ENCODE measurements at places on chromosomes 11 and 22.

DNA sequence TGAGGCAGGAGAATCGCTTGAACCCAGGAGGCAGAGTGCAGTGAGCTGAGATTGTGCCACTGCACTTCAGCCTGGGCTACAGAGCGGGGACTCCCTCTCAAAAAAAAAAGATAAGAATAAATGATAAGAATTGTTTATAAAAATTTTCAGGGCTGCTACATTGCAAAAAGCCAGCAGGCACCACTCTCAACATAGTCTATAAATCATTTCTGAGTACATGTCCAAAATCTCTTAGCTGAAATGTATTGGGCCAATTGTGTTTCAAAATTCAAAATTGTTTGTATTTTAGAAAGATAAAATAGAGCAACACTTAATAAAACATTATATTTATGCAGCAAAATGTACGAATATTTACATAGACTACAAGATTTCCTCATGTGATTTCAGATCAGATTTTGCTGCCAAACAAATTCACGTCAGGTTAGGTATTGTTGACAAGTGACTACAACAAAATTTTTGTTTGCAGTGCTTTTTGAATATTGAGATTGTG, 13.9 kb downstream of the PGR start:
- DNase-seq: no peak

- DNase-seq: no peak
These were observed 1.6 kb downstream of the IFITM10 start for GRCh38 chr11:1748636-1749394.

DNA sequence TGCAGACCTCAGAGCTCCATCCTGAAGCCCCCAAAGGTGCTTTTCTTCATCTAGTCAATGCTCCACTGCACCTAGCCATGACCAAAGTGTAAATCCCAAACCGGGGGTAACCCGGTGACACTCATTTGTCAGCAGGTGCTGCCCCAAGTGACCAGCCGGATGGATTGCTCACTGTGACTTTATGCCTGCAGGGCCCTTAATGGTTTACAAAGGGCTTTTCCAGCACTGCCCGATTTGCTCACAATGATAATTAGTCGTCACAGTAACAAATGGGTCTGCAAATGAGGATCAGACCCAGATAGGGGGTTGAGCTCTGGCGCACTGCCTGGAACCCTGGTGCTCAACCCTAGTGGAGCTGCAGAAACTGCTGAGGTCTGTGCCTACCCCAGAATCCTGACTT, 45.7 kb upstream of the CD5 start:
- DNase-seq: no peak

DNA sequence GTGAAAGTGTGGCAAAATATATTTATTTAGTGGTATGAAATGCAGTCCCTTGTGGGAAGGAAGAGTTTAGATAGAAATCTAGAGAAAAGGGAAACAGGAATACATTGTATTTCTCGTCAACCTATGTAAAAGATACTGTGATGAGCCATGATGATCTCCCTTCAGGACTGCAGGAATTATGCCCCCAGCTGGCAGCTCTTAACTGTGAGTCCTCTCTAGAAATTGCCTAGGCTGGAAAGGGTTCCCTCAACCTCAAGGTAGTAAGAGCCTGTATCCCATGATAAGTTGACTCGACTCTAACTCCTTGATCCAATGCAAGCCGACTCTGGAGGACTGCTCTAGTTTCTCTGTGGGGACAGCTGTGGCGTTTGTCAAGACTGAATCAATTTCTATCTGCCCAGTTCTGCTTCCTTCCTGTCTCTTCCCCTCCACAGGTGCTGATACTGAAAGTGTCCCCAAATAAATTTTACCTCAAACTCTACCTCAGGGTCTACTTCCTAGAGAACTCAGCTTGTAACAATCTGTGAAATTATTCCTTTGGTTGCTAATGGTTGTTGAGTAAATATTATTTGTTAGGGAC, 897.3 kb downstream of the METTL15 start:
- DNase-seq: no peak

GRCh38 chr11:118661425-118662301, 17.8 kb downstream of the TREH start:
- no peak for DNase-seq

DNA sequence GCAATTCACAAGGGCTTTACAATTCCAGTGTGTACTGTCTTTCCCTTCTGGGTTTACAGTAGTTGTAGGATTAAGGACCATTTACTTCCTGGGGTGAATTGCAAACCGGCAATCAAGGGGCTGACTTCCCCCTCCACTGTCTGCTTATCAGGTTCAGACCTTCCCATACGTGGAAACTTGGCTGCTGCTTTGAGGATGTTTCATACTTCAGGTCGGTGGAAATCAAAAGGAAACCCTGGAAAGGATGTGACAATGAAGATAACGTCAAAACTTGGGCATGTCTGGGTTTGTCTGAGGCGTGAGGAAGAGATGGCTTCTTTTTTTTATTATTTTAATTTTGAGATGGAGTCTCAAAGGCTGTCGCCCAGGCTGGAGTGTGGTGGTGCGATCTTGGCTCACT, 2.1 kb upstream of the RTCB start:
- DNase-seq: no peak

GRCh38 chr11:3807909-3808860, at the start of gene PGAP2:
Gene PGAP2 (plus strand): TSS chr11:3808560. CDS start chr11:3811260, 2,700 bp downstream.
- no peak for DNase-seq

DNA sequence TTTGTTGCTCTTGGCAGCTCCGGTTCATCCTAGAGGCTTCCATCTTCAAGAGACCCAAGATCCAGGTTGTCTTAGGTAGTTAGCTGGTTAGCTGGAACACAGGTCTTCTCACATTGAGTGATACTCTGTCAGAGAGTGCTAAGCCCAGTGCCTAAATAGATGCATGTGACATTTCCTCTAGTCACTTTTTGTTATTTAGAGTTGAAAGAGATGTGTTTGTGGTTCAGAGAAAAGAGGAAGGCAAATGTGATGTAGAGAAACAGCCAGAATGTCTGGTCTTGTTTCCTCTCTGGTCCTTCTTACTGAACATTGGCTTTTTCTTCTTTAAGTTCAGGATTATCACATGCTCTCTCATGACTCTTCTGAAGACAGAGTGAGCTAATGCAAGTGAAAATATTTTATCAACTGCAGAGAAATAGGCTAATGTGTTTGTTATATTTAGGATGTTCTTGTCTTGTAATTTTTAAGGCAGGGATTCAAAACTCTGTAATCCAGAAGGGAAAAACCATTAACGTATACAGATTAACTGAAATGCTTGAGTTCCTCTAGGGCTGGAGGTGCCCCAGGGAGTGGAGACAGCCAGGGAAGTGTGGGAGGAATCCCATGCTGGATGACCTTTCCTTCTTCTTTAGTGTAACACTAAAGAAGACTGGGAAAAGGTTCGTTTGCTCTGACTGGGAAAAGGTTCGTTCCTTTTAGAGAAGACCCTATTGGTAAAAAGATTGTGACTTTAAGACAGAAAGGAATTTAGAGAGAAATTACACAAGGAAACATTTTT, 75.4 kb downstream of the SWAP70 start:
- no peak for DNase-seq

DNA sequence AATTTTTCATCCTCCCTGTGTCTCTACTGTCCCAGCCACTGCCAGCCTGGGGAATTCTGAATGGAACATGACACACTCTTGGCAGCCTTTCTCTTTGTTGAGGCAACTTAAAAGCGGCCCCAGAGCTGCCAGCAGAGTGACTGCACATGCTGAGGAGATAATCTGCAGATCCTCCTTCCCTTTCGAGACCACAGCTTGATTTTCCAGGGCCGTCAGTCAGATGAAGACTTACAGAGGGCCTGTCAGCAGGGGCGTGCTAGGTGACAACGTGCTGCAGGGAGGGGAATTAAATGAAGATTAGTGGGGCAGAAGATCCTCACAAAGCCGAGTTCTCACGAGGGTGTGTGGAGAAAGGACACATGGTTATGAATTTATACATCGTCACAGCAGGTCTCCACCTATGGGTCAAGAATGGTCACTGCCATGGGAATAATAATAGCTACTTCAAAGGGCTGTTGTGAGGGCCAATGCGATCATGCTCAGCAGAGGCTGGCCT, 193.5 kb upstream of the PITPNB start:
- DNase-seq: no peak

GRCh38 chr11:61507962-61508861, at the start of gene LRRC10B:
Gene LRRC10B (plus strand): TSS chr11:61508749. CDS start chr11:61508999, 250 bp downstream.
- DNase-seq: no peak

- DNase-seq: no peak
These were observed 34.7 kb upstream of the MYH9 start for GRCh38 chr22:36422287-36423014.
